Tibial nerve (tissue), 4 donors: ENCODE measurements at places on chromosomes 16 and 17. TPM values are rescaled to one million over a fixed set of nuclear protein-coding genes. Genes with fewer than 3 reads are reported as not detected.

The GNGT2 gene
- total RNA-seq = 1.2 TPM

The HOXB13 gene
- not detected for total RNA-seq

- no peak for DNase-seq
Measured at GRCh38 chr17:61621317-61621716, 30.3 kb upstream of the NACA2 start.

DNA sequence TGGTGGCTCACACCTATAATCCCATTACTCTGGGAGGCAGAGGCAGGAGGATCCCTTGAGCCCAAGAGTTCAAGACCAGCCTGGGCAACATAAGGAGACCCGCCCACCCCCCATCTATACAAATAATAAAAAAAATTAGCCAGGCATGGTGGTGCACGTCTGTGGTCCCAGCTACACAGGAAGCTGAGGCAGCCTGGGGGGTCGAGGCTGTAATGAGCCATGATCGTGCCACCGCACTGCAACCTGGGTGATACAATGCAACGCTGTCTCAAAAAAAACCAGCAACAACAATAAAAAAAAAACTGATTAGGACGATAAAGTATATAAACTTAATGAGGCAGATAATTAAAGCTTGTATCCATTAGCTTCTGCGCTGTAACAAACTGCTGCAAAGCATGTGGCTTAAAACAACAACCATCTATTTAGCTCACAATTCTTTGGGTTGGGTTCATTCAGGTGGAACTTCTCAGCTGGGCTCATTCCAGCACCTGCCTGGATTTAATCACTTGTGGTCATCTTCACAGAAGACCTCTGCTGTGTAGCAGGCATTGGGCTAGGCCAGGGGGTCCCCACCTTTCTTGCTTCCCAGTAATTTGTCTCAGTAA, 45.8 kb downstream of the LCMT1 start:
- DNase-seq = no peak

DNA sequence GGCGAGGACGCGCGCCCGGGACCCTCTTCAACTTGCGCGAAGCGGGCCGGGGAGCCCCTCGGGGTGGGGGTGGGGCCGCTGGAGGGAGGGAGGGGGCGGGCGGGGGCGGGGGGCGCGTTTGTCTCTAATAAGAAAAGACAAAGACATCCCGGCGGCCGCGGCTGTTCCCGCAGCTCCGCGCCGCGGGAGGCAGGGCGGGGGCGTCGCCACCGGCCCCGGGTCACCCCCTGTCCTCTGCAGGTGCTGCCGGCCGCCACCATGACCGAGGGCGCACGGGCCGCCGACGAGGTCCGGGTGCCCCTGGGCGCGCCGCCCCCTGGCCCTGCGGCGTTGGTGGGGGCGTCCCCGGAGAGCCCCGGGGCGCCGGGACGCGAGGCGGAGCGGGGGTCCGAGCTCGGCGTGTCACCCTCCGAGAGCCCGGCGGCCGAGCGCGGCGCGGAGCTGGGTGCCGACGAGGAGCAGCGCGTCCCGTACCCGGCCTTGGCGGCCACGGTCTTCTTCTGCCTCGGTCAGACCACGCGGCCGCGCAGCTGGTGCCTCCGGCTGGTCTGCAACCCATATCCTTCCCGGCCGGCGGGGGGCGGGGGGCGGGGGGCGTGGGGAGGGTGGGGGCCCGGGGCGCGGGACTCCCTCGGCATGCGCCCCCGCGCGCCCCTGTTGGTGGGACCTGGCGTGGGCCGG, 714 bp downstream of the CACNA1H start:
- DNase-seq = no peak

The DNASE1L2 gene
- total RNA-seq = 0.44 TPM

DNA sequence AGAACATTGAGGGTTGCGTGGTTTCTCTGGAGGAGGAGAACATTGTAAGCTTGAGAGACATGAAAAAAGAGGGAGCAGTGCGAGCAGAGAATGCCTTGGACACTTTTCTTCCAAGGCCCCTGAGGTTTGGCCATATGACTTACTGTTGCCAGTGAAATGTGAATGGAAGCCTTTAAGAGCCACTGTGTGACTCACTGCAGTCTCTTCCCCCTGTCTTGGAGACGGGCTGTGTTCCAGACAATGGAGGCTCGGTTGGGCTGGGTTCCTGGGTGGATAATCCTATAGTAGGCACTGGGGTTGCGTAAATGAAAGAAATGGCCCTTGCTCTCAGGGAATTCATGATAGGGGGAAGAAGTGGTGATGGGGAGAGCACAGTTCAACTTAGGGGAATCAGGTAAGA, 75.5 kb downstream of the SHISA9 start:
- DNase-seq = no peak

The KCNJ18 gene
- total RNA-seq = not detected

DNA sequence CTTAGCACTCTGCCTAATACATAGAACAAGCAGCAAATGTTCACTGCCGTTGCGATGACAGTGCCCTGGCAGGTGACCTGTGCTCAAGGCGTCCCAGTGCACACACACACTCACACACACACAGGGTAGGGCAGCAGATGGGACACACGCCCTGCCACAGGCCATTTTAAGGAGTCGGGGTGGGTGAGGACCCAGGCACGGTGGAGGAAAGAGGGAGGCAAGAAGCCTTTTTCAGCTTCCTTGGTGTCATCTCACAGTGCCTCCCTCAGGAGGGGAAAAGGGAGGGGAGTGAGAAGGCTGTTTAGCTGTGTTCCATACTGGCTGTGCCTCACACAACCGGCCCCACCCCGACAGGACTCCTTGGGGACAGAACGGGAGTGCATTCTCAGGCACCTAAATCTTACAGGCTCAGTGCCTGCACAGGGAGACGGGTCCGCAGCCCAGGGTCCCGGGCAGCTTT, 1.5 kb downstream of the PITPNM3 start:
- no peak for DNase-seq

- no peak for DNase-seq
Measured at GRCh38 chr17:62807812-62808575, at the start of gene MARCHF10. MARCHF10 (minus strand) TSS chr17:62808314; CDS start chr17:62801735, 6,579 bp downstream.

DNA sequence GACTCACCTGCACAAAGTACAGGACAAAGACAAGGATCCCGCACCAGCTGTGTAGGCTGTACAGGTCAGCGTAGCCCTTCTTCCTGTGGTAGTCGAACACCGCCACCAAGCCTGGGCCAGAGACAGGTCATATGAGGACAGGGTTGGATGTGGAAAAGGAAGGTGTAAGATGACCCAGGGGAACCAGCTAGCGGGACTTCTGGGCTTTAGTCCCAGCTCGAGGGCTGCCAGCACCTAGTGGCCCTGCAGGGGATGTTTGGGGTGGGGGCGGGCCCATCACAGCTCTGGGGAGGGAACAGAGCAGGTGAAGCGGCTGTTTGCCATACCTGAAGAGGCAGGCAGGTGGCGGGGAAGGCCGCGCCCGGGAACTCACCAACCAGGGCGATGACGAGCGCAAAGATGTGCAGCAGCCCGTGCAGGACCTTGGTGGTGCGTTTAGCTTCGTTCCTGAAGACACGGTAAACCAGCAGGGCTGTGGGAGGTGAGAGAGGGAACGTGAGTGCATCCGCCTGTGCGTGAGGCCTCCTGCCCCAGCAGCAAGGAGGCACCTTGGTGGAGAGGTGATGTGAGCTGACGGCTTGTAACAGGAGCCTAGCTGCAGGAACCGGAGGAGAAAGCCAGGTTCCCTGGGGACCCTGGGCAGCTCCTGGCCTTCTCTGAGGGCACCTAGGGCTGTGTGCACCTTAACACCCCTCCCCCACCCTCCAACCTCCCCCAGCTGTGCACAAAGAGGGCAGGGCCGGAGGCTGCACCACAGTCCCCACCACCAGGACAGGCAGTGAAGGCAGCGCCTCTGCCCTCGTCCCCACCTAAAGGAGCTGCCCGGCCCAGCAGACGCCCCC, 10.2 kb downstream of the CYB561 start:
- no peak for DNase-seq

The CSH1 gene
- total RNA-seq = not detected

DNA sequence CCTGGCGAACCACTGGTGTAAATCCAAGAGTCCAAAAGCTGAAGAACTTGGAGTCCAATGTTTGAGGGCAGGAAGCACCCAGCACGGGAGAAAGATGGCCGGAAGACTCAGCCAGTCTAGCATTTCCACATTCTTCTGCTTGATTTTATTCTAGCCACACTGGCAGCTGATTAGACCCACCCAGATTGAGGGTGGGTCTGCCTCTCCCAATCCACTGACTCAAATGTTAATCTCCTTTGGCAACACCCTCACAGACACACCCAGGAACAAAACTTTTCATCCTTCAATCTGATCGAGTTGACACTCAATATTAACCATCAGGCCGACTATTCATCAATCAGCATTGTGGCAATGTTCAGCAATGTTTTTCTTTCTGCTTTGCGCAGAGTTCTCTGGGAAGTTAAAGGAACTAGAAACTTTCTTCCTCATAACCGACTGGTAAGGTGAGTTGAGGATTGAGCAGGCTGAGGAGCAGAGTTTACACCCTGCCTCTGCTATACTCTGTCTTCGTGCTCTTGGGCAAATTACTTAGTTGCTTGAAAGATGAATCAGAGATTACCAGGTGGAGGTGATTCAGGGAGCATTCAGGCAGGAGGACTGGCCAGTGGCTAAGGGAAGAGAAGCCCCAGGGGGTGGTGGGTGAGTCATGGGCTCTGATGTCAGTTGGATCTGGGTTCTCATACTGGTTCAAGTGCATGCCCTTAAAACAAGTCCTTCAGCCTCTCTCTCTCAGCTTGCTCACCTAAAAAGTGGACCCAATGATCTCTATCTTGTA, 28.2 kb upstream of the BRD7 start:
- DNase-seq = no peak

The CCL16 gene
- not detected for total RNA-seq

GRCh38 chr17:69117855-69118784, 23.6 kb downstream of the ABCA6 start:
- DNase-seq = no peak

DNA sequence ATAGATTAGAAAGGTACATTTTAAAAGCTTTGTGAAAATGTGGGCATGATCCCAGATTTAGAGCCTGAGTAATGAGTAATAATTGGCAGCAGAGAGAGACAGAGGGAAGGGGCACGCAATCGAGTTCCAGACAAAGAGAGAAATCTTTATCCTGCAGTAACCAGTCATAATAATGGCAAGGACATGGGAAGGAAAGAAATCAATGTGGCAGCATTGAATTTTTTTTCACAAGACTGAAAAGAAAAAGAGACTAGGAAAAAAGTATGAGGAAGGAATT, 790.8 kb upstream of the SOX9 start:
- DNase-seq = no peak

GRCh38 chr16:82059161-82059982, 24.3 kb downstream of the HSD17B2 start:
- no peak for DNase-seq

The KRT33A gene
- not detected for total RNA-seq

- no peak for DNase-seq
Measured at GRCh38 chr17:45320931-45321461, 4.2 kb upstream of the MAP3K14 start.

GRCh38 chr17:47239967-47240651, 13.5 kb upstream of the ITGB3 start:
- peak; percentile 89 for DNase-seq

The PPY gene
- not detected for total RNA-seq

GRCh38 chr17:55717898-55718735, 4.5 kb downstream of the TMEM100 start:
- DNase-seq = peak; percentile 95

The TNFRSF13B gene
- not detected for total RNA-seq

The EXOC3L1 gene
- total RNA-seq = 3.9 TPM

DNA sequence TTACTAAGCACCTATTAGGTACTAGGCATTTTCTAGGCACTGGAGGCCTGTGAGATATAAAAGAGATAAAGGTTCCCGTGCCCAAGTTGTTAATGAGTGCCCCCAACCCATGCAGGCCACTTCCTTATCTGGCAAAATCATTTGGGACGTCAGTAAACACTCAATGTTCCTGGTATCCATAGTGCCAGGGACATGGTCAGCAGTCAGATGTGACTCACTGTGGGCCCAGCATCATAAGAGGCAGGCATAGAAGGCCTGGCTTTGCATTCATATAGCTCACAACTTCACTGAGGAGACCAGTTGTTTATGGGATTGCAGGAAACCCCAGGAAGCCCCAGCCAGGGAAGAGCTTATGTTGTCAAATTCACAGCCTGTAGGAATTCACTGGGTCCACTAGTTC, 81.1 kb downstream of the MRC2 start:
- no peak for DNase-seq

DNA sequence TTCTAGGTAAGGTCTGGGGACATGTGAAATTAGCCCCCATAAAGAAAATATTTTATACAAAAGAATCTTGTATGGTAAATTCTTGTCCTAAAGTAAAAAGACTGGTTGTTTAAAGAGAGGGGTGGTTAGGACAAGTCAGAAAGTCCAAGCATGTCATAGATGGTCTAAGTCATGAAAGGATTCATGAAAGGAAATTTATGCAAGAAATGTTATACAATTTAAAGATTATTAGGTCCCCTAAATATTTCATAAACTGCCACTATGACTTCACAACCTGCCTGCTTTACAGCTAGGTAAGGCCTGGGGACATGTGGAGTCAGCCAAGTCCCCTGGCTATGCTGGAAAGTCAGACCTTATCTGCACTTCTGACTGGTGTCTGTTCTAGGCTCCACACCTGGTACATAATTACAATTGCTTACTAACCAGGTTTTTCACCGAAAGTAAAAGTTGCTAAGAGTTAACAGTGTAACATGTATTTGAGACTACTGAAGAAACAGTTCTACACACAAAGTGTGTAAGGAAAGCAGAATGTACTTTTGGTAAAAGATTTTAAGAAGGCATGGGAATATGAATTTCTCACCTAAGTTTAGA, 17.0 kb downstream of the N4BP1 start:
- no peak for DNase-seq

The RPL23 gene
- total RNA-seq = 1,642 TPM

The STH gene
- total RNA-seq = not detected

The MYH10 gene
- total RNA-seq = 50.0 TPM

GRCh38 chr17:56298846-56299245, 145.6 kb downstream of the ANKFN1 start:
- DNase-seq = no peak

DNA sequence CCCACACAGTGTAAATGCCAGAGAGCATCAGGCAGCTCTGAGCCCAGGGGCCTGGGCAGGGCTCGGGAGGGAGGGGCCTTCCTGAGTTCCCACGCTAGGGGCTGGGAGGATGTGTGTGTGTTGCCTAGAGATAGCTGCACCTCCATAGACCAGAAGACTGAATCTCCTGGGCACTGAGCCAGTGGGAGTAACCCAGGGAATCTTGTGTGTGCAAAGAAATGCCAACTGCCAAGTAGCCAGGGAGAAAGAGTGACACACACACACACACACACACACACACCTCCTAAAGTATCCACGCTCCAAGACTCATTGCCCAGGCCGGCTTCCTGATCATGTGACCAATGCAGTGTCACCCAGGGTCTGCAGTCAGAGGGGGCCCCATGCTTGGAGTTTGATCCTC, 166.2 kb upstream of the RPL38 start:
- DNase-seq = no peak

The DYNLRB2 gene
- total RNA-seq = not detected
